Placental pericyte (primary cell): ENCODE measurements at places on chromosomes 11 and 22. TPM values are rescaled to one million over a fixed set of nuclear protein-coding genes. Genes with fewer than 3 reads are reported as not detected.

CABP2 gene
- not detected in 2 replicates for total RNA-seq

KIF18A gene
- 5.9 and 39.4 TPM in 2 replicates for total RNA-seq

PHOX2A gene
- not detected in 2 replicates for total RNA-seq

MRGPRE gene
- not detected in 2 replicates for total RNA-seq

EPS8L2 gene
- total RNA-seq, result 51.4 and 51.7 TPM in 2 replicates

RAB36 gene
- 4.6 and 7.4 TPM in 2 replicates for total RNA-seq

C11orf87 gene
- not detected in 2 replicates for total RNA-seq

CLMP gene
- 267 and 619 TPM in 2 replicates for total RNA-seq

OR51I1 gene
- not detected in 2 replicates for total RNA-seq

APOA4 gene
- not detected in 2 replicates for total RNA-seq

MMP13 gene
- total RNA-seq, result 0.14 TPM in 1 of 2 replicates, not detected in the other

MYOD1 gene
- not detected in 2 replicates for total RNA-seq

OR10G8 gene
- not detected in 2 replicates for total RNA-seq
